ENCODE measurements at places on chromosomes 2 and 18. TPM values are rescaled to one million over a fixed set of nuclear protein-coding genes. Genes with fewer than 3 reads are reported as not detected.
A peak's percentile ranks its signal among the peaks of the same experiment; 100 is the strongest.

DNA sequence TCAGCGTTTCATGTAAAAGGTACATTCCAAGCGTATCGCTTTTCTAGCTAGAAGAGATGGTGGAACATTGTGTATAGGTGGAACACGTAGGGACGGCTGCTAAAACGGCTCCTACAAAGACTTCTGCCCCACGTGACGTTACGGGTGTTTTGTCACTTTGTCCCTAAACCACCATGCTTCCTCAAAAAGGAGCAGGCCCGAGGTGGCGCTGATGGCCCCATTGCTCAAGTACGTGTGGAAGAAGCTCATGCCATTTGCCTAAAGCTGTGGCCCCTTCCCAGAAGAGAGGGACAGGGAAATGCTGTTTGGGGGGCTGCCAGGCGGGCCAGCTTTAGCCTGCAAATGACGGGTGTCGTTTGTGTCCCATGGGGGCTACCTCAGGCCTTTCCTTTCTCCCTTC is 72.7 kb downstream of the TMEM247 start:
- no peak for DNase-seq

DNA sequence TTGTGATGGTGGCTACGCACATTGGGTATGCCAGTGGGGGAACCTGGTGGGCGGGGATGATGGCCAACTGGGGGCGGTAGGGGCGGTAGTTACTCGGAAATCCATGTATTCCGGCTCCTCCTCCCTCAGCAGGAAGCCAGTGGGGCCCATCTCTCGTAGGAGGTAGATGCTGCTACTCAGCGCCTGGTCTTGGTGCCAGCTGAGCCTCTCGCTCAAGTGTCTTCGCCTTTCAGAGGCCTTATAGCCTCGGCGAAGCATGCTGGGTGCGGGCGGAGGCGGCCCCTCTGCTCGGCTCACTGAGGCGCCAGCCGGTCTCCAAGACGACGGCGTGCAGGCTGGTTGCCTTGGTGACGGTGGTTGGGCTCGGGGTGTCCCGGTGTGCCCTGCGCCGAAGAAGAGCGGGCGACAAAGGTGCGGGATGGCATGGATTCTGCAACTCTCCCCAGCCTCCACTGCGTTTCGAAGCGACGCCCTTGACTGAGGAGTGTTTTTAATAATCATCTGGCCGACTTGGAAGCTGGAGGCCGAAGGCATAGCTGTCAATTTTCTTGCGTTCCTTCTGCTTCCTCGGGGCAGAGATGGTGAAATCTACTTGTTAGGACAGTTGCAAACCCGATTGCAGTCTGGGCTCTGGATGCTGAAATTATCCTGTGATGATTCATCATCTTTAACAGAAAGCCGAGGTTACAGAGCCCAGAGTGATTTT is at the start of gene ZSWIM2:
TSS of gene ZSWIM2 (minus strand) at position 298 of the 706 bp plus-strand sequence. CDS start at position 258, 40 bp downstream.
- peak; percentile 86 for DNase-seq

DNA sequence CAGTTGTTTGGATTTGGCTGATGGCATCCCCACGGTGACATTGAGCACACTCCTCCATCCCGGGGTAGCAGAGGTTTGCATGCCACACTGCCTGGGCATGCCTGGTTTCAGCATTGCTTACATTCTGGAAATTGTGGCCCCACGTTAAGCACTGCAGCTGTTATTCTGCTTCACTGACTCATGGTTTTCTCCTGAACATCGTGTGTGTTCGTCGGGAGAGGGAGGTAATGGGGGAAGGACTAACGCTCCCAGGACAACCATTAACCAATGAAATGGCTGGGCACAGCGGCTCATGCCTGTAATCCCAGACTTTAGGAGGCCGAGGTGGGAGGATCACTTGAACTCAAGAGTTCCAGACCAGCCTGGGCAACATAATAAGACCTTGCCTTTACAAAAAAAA is 28.2 kb upstream of the YWHAQ start:
- DNase-seq = no peak

DNA sequence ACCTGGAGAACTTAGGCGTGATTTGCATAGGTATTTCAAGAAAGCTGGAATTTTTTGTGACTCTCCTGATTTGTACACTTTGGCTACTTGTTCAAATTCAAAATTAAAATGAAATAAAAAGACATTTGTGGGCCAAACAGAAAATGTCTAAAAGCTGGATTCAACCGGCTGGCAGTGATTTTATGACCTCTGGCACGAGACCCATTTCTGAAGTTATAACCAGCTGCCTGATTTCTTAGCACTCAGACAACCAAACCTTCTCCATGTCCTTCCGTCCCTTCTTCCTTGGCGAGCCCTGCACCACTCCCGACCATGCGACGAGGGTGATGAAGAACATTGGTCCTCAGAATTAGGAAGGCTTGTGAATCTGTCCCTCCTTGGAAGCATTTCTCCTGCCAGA is 19.7 kb downstream of the PKDCC start:
- DNase-seq = no peak

DNA sequence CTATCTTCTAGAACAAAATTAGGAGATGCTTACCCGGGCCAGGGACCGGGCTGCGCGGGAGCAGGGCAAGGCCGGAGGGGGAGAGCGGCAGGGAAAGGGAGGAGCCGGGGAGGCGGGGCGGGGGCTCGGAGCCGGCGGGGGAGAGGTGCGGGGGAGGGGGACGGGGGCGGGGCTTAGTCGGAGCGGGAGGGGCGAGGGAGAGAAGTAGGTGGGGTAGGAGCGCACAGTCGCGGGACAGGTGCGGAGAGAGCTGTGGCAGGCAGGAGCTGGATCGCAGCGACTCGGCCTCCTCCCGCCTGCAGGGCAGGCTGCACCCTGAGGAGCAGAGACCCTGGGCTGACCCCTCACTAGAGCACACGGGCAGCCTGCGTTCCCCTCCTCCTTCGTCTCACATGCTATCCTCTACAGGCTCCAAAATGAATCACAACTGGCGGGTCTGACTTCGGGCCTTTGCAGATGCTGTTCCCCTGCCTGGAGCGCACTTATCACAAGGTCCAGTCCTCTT is 290.3 kb downstream of the CELF4 start:
- DNase-seq = no peak

GRCh38 chr2:114457956-114458355 is 15.5 kb downstream of the DPP10 start:
- DNase-seq = no peak

- DNase-seq = no peak
These were observed 4.3 kb upstream of the SNTG2 start for GRCh38 chr2:946073-946948.

DNA sequence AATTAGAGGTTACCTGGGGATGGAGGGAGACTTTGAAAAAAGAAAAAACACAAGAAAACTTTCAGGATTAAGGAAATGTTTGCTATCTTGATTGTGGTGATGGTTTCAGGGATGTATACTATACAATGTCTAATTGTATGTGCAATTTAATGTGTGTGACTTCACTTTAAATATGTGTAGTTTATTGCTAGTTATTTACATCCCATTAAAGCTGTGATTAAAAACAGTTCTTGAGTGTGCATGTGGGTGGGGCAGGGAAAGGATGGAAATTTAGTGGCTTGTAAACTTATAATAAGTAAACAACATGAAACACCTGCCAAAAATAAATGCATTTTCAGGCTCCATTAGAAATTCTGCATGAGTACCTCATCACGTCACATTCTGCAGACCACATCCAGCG is 167.0 kb downstream of the MYO5B start:
- DNase-seq = no peak

- DNase-seq = no peak
These were observed 43.5 kb downstream of the SMCHD1 start for GRCh38 chr18:2699001-2699400.

DNA sequence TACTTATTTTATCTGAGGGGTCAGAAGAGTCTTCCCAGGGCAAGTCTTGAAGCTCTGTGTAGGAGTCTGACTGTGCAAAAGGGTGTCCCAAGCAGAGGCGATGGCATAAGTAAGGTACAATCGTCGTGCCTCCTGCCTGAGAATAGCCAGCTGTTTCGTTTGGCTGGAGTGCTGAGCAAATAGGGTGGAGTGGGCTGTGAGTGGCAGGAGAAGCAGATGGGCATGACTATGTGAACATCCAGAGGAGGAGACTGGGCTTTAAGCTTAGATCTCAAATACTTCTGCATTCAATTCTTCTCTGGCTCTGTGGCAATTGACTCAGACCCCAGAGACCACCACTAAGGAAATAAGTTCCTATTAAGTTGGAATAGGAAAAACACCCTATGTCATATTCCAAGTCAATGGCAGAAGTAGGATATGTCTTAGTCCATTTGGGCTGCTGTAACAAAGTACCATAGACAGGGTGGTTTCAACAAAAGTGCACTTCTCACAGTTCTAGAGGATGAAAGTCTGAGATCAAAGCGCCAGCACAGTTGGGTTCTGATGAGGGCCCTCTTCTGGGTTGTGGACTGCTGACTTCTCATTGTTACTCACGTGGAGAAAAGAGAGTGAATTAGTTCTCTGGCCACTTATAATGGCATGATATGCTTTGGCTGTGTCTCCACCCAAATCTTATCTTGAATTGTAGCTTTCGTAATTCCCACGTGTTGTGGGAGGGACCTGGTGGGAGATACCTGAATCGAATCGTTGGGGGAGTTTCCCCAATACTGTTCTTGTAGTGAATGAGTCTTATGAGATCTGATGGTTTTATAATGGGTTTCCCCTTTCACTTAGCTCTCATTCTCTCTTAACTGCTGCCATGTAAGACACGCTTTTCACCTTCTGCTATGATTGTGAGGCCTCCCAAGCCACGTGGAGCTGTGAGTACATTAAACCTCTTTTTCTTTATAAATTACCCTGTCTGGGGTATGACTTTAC is 120.2 kb downstream of the LPIN1 start:
- no peak for DNase-seq

Gene SP110
- 36.2 TPM for total RNA-seq

GRCh38 chr2:196242131-196242620 is 70.8 kb upstream of the STK17B start:
- DNase-seq = peak; percentile 36

Gene TRIB2
- total RNA-seq = 159 TPM

DNA sequence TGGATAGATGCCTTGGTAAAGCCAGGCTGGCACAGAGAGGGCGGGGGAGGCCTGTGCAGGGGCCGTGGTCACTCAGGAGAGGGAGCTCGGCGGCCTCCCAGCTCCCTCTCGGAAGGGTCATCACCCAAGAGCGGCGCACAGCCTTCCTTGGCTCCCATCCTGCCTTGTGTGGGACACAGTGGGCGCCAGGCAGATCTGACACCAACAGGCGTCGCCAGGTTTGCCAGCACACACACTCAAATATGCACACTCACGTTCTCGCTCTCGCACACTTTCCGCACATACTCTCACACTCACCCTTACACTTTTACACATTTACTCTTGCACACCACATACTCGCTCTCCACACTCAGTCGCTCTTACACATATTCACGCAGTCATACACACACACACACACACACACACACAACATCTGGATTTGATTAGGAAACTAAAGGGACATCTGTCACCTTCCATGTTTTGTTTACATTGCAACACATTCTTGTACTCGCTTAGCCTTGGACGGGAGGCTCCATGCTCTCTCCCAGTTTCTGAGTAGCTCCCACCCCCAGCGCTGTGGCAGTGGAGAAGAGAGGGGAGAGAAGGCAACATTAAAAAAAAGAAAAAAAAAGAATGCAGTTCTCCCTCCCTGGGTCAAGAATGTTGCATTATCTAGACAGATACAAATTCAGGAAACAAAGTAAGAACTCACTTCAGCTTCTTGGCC is 10.5 kb downstream of the CHMP1B start:
- no peak for DNase-seq

Gene LOXHD1
- 1.3 TPM for total RNA-seq

DNA sequence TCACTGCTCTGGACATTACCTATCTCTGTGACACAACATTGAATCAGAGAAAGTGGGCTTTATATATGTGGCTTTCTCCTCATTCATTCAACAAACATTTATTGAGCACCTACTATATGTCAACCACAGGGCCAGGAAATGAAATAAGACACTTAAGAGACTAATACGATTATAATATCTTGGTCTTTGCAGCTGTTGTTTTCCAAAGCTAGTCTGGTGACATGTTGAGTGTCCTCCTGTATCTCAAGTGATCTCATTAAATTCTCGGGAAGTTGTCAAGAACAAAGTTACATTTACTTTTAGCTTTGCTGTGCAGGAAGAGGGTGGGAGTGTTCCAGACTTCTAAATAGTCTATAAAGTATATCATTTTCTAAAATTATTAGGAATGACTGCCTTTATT is 164.6 kb upstream of the SP5 start:
- DNase-seq = no peak

GRCh38 chr18:55588111-55588869 is at the start of gene TCF4:
TCF4 (minus strand) TSS chr18:55588192; CDS start chr18:55587116, 1,076 bp downstream.
- DNase-seq = peak; percentile 87

DNA sequence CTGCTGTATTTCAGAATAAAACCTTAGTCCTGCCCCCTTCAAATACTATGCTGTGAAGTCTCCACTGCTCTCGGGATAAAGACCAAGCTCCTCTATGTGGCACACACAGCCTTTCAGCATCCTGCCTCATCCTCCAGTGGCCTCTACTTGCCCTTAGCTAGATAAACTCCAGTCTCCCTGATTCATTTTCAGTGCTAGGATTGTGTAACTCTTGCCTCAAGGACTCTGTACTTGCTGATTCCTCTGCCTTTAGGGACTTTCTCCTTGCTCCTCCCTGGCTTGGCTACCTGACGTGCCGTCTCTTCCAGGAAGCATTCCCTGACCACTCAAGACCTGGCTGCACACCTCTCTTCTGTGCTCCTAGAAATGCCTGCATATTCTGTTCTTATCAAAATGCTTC is 416.7 kb downstream of the MTX2 start:
- DNase-seq = no peak

- DNase-seq = no peak
These were observed 362.0 kb downstream of the SOX11 start for GRCh38 chr2:6054161-6054671.

Gene KCNG2
- not detected for total RNA-seq

GRCh38 chr2:96839293-96839874 is 4.4 kb downstream of the ANKRD23 start:
- peak; percentile 82 for DNase-seq

DNA sequence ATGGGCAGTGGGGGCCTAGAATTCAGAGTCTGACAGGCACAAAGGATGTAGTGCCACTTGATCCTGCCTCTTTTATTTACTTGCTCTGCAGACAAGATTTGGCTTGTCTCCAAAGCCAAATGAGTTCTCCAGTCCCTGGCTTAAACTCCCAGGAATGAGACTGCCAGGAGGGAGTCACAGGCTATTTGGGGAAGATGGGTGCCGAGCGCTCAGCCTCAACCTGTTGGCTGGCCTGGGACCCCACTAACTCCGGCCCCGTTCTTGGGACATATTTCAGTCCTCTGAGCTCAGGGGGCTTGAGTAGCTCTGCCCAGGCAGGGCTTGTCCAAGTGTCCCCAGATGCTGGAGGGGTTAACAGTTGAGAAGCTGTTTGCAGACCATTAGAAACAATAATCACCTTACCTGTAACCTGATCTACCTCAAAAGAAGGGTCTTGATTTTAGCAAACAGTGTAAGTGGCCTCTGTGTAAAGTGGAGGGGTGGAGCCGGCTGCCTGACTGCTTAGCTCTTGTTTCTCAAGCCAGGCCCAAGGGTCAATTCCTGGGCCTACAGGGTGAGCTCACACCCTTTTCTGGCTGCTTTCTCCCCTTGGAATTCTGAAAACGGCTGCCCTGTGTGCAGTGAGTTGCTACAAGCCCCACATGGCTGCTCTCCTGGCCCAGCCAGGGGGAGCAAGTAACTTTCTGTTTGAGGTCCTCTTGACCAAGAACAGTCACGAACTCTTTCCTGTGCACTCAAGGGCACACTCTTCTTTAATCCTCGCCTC is 27.1 kb upstream of the FZD5 start:
- peak; percentile 60 for DNase-seq

- DNase-seq = no peak
These were observed 94.6 kb upstream of the LGALSL start for GRCh38 chr2:64359171-64359891.

All from stomach (tissue), 19 donors.